ENCODE measurements at places on chromosomes 11 and 22.

- DNase-seq = no peak
These were observed 74.7 kb downstream of the COMMD9 start for GRCh38 chr11:36214480-36214879.

- DNase-seq = no peak
These were observed 52.8 kb upstream of the LDLRAD3 start for GRCh38 chr11:35891096-35891495.

- DNase-seq = no peak
These were observed 486.7 kb downstream of the FAM181B start for GRCh38 chr11:82246926-82247325.

GRCh38 chr11:33467966-33468365 is 210.8 kb downstream of the HIPK3 start:
- DNase-seq = no peak

DNA sequence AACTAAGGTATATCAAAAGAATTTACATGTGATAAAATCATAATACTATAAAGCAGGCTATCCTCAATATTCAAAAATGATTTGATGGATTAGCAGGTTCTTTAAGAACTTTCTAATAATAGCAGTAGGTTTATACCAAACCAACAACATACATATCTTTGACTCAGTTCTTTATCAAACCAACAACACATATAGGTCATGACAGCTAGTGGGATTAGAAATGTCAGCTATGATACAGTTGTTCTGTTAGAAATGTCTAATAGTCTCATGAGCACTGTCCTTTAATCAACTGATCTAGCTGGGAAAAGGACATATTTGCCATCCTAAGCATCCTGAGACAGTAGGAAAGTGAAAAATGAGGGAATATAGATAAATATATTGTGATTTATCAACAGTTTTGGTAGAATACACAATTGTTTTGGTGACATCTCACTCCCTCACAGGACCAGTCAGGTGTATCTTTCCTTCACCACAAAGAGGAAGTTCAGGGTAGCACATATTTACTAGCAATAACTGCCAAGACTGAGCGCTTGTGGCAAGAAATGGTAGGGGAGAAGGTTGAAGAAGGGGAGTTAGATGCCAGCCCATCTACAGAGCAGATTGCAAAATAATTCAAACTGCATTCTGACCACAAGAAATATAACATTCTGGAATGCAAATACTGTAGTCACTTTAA is 90.8 kb upstream of the APOA1 start:
- DNase-seq = no peak

- DNase-seq = peak; percentile 86
These were observed 53.2 kb upstream of the CDON start for GRCh38 chr11:126115816-126116331.

GRCh38 chr11:10414659-10415058 is 40.4 kb upstream of the AMPD3 start:
- peak; percentile 64 for DNase-seq

GRCh38 chr22:30265823-30266444 is 717 bp downstream of the OSM start:
- no peak for DNase-seq

DNA sequence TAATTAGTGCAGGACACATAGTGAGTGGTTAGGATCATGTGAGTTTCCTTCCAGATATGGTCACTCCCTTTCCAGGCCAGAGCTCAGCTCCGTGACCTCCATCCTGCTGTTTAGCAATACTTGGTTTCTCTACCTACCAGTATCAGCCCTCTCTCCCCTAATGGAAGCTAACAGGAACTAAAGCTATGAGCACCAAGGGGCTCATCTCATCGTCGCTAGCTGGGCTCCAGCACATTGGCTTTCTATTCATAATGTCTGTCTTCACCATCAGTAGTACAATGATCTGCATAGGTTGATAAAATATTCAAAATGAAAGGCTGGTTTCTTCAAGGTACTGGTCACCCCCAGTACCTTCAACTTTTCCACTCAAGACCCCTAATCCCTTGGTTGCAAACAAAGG is 2.4 kb upstream of the GALNT18 start:
- DNase-seq = no peak

GRCh38 chr22:36986242-36986821 is 32.9 kb downstream of the TST start:
- no peak for DNase-seq

GRCh38 chr22:29733362-29734201 is 13.8 kb downstream of the CABP7 start:
- no peak for DNase-seq

DNA sequence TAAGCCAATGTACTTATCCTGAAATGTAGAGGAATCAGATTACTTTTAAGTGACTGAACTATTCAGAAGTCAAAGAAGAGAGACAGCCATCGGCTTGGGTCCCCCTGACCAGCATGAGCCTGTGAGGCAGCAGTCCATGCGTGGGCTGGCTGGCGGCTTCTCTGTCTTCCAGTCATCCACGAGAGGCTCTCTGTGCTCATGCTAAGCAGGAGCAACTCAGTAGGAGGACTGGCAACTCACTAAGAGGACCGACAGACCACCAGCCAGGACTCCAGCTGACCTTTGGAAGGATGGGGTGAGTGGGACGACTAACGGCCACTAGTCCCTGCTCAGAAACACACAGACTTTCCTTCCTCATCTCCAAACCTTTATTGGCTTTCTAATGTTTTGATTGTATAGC is 43.6 kb downstream of the ARFGAP3 start:
- no peak for DNase-seq

DNA sequence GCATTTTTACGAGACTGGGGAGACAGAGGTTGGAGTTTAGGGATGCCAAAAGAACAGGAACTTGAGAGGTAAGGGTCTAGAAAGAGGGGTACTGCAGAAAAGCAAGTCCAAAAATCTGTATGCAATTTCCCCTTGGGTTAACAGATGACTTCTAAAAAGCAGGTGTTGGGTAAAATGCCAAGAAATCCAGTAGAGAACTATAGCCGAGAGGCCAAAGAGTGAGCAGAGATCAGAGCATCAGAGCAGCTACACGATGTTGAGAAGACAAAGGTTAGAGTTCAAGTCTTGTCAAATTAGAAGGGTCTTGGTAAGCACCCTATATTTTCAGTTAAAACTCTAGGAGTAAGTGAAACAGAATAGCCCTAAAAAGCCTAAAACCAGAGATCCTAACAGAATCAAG is 145.2 kb downstream of the FCHSD2 start:
- DNase-seq = no peak

- DNase-seq = no peak
These were observed 33.6 kb downstream of the ASRGL1 start for GRCh38 chr11:62370743-62371440.

GRCh38 chr11:122765487-122766131 is 72.7 kb upstream of the CRTAM start:
- no peak for DNase-seq

DNA sequence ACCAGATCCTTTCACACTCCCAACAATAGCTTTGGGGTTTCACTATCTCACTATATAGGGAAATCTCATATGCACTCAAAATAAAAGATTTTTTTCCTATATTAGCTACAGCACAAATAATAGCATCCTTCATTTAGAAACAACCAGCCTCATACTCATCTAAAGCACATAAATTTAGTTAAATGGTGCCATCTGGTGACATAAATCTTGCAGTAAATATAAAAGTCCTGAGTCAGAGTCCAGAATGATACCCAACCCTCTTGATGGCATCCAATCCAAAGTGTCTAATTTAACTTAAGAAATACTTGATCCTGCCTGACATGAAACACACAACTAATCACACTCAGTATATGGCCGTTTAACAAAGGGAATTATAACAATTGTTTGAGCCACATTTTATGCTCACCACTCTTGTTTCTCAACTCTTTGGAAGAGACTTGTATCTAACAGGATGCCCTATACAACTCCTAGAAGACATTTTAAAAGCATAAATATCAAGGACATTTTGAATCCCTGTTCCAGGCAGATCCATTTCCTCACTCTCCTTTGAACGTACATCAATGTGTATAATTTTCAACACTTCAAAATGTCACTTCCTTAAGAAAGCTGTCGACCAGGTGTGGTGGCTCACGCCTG is 36.2 kb downstream of the DLG2 start:
- DNase-seq = peak; percentile 21

DNA sequence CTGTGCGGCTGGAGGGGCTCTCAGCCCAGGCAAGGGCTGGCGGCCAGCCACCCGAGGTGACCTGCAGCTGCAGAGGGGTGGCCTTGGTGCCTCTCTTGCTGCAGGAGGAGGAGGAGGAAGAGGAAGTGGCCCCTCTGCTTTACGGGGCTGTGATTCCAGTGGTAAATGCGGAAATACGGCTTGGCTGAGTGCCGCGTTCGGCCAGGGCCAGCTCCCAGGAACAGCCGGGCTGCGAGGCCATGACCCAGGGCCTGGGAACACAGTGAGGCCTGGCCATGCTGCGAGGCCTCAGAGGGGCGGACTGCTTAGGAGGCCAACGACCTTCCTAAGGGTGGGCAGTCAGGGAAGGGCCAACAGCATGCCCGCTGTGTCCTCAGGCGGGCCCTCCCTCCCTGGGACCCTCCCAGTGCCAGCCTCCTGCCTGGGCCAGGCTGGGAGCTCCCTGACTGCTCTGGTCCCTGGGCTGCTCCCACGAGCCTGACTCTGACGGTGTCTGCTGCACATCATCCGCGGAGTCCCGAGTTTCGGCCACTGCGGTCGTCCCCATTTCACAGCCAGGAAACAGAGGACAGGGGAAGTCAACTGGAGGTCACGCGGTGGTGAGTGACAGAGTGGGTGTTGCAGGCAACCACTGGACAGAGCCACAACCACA is 20.8 kb upstream of the PPARA start:
- DNase-seq = no peak

GRCh38 chr11:112631333-112631732 is 329.9 kb upstream of the NCAM1 start:
- DNase-seq = no peak

DNA sequence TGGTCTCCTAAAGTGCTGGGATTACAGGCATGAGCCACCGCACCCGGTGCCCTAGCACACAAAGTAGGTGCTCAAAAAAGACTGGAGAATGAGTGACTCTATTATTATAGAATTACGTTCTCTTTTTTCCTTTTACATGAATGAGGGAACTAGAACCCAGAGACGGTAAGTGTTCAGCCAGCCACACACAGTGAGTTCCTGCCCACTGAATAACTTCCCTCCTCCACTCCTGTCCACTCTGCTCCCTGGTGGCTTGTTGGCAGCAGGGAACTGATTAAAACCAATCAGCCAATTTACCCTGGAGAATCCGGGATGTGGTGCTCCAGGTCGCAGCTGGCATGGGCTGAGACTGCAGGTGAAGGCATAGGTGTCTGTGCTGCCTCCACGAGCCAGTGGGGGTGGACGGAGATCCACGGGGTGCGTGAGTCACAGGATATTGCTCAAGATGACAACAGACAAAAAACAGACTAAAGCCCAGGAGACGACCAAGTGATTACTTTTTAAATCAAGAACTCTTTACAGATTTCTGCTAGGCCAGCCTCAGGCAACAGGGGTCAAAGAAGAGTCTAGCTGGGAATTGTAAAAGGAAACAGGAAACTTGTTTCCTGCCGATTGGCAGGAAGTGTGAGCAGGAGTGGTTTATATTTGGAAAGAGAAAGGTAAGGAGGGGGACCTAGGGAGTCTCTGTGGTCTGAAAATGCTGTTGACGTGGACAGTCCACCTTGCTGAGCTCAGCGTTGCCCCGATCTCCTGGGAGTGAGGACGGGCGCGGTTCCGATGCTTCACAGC is 95.2 kb upstream of the TP53I11 start:
- no peak for DNase-seq

DNA sequence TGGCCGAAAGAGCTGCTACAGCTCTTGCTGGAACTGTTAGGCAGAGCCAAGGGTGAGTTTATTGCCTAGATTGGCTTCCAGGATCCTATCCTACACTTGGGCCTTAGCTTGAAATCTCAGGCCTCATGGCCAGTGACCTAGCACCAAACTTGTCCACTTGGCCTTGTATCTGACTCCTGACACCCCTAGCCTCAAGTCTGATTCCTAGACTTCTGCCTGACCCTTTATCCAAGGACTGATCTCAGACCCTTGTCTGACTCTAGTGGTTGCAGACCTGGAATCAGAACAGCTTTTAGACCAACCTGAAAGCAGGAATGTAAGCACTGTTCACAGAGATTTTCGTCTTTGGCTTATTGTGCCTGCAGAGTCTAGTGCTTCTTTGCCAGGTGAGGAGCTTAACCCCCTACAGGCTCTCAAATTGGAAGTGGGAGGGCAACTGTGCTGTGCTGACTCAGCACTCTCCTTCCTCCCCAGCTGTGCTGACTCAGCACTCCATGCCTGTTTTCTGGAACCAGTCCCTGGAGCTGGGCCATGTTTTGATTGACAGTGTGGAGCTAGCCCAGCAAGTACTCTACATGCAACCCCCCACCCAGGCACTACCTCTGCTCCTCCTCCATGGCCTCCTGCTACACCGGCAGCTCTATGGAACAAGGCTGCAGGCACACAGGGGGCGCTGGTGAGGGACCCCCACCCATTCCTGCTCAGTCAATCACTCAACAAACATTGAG is 35.1 kb downstream of the RRP8 start:
- peak; percentile 55 for DNase-seq

GRCh38 chr11:74980634-74981033 is 8.1 kb upstream of the NEU3 start:
- no peak for DNase-seq

DNA sequence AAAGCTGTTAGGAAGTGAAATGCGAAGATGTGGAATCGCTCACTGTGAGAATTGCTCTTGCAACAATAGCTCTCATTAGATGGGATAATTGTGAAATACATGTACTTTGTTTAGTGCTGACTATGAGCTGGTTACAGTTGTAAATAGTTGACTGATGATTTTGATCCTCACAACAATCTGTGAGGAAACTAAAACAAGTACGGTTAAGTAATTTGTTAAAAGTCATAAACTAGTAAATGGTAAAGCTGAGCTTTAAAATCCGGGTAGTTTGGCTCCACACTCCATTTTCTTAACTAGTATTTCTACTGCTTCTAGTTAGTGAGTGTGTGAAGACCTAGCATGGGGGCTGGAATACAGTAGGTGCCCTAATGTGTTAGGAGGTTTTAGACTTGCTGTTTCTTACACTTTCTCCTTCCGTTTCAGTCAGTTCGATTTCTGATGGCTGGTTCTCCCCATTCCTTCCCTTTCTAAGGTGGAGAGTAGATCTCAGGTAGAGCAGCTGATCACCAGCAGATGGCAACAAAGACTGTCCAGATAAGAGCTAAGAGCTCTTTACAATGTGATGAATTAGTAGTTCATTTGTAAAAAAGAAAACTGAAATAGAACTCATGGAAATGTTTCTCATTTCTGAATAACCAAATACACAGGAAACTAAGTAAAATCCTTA is 16.3 kb upstream of the CYP2R1 start:
- DNase-seq = no peak

- no peak for DNase-seq
These were observed 92.2 kb downstream of the PHF21B start for GRCh38 chr22:44917372-44918165.

- no peak for DNase-seq
These were observed 23.6 kb upstream of the ARHGAP32 start for GRCh38 chr11:129215506-129216245.

GRCh38 chr11:12083380-12083779 is 27.0 kb upstream of the MICAL2 start:
- DNase-seq = no peak

- no peak for DNase-seq
These were observed 41.5 kb upstream of the CARD18 start for GRCh38 chr11:105181100-105181499.

Measured in muscle of arm (tissue), 14 donors.